Natural killer cell treated with Interleukin-12 subunit alpha and Interleukin-12 subunit beta and Interleukin-15 and Interleukin-18, amount 100 ng/mL, for 72 hours (primary cell): ENCODE measurements at places on chromosomes 12 and 14.

DNA sequence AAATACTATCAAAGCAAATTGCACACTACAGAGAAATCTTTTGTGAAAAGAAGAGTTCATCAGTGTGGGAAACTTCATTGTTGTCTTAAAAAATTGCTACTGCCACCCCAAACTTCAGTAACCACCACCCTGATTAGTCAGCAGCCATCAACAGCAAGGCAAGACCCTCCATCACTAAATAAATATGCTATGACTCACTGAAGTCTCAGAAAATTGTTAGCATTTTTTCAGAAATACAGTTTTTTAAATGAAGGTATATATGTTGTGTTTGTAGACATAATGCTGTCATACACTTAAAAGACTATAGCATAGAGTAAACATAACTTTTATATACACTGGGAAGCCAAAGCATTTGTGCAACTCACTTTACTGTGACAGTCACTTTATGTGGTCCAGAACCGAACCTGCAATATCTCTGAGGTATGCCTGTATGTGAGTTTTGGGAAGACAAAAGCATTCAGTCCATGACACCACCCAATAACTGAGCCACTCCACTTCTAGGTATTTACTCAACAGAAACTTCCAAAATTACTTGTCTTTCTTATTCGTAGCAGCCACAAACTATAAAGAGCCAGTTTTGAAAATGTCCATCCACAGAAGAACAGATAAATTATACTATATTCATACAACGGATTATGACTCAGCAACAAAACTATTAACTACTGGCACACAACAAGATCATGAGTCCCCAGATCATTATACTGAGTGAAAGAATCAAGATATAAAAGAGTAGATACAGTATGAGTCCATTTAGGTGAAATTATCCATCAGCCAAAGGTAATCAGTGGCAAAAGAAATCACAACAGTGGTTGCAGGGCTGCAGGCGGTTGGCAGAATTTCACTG lies 649.6 kb downstream of the BCL11B start:
- no peak for DNase-seq
- H3K4me1 ChIP-seq, result no peaks in the 10 kb centered on the region
- H3K27me3 ChIP-seq, result peaks cover 12% of the 10 kb centered on the region

GRCh38 chr14:55535516-55536203 lies 44.3 kb upstream of the KTN1 start:
- no peak overlapping the region for H3K27ac ChIP-seq
- peaks cover 6% of the 10 kb centered on the region for H3K36me3 ChIP-seq
- no peak overlapping the region for H3K4me3 ChIP-seq
- H3K27me3 ChIP-seq, result peaks cover 17% of the 10 kb centered on the region
- DNase-seq, result no peak

GRCh38 chr14:61502459-61503093 lies 181.2 kb downstream of the PRKCH start:
- no peak for DNase-seq
- H3K36me3 ChIP-seq, result peaks cover 19% of the 10 kb centered on the region
- H3K4me1 ChIP-seq, result peaks cover 80% of the 10 kb centered on the region
- peak overlapping the region; percentile 79 for H3K4me3 ChIP-seq
- H3K27me3 ChIP-seq, result no peaks in the 10 kb centered on the region
- H3K27ac ChIP-seq, result peak overlapping the region; percentile 99

GRCh38 chr14:83905157-83905556 lies 1624.8 kb upstream of the FLRT2 start:
- no peaks in the 10 kb centered on the region for H3K4me1 ChIP-seq
- no peak overlapping the region for H3K27ac ChIP-seq
- H3K36me3 ChIP-seq, result no peaks in the 10 kb centered on the region
- no peak for DNase-seq

- H3K36me3 ChIP-seq, result peaks cover 6% of the 10 kb centered on the region
- H3K27ac ChIP-seq, result no peak overlapping the region
- H3K4me1 ChIP-seq, result peaks cover 9% of the 10 kb centered on the region
Observed at GRCh38 chr12:50633955-50634354, 129.2 kb downstream of the DIP2B start.

DNA sequence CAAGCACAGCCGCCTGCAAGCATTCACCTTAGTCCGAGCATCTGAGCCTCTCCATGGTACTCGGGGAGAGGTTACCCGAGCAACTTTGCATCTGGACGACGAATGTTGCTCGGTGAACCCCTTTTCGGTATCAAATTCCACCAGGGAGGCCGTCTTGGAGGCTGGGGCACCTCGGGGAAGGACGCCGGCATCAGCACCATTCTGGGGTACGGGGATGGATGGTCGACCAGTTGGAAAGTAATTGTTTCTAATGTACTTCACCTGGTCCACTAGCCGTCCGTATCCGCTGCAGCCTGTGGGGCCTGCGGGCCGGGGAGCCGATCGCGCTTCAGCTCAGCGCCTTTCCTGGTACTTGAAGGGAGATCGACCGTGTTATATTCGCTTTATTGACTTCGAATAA lies 161.7 kb upstream of the RTL1 start:
- no peaks in the 10 kb centered on the region for H3K36me3 ChIP-seq
- no peak overlapping the region for H3K4me3 ChIP-seq
- H3K27me3 ChIP-seq, result peaks cover 8% of the 10 kb centered on the region
- H3K4me1 ChIP-seq, result no peaks in the 10 kb centered on the region
- no peak for DNase-seq
- H3K27ac ChIP-seq, result no peak overlapping the region

GRCh38 chr12:110780448-110780847 lies 37.8 kb upstream of the PPP1CC start:
- no peak overlapping the region for H3K27ac ChIP-seq
- no peak overlapping the region for H3K4me3 ChIP-seq
- peaks cover 5% of the 10 kb centered on the region for H3K4me1 ChIP-seq

DNA sequence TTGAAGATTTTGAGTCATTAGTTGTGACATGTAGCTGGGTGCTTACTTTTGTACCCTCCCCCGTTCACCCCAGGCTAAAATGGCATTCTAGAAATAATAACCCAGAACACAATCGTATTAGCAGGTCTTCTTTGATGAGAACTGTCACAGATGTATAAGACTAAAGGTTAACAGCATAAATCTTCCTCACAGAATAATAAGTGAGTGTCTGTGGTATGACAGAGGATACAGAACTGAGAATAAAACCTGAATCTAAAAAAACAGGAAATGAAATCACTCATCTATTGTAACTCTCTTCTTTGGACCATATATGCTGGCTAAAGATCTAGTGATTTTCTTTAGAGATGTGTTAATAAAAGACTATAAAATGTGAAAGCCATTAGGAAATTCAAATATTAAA lies 746.6 kb downstream of the LRFN5 start:
- H3K27ac ChIP-seq, result no peak overlapping the region
- no peaks in the 10 kb centered on the region for H3K27me3 ChIP-seq
- H3K4me1 ChIP-seq, result no peaks in the 10 kb centered on the region
- H3K36me3 ChIP-seq, result peaks cover 4% of the 10 kb centered on the region

DNA sequence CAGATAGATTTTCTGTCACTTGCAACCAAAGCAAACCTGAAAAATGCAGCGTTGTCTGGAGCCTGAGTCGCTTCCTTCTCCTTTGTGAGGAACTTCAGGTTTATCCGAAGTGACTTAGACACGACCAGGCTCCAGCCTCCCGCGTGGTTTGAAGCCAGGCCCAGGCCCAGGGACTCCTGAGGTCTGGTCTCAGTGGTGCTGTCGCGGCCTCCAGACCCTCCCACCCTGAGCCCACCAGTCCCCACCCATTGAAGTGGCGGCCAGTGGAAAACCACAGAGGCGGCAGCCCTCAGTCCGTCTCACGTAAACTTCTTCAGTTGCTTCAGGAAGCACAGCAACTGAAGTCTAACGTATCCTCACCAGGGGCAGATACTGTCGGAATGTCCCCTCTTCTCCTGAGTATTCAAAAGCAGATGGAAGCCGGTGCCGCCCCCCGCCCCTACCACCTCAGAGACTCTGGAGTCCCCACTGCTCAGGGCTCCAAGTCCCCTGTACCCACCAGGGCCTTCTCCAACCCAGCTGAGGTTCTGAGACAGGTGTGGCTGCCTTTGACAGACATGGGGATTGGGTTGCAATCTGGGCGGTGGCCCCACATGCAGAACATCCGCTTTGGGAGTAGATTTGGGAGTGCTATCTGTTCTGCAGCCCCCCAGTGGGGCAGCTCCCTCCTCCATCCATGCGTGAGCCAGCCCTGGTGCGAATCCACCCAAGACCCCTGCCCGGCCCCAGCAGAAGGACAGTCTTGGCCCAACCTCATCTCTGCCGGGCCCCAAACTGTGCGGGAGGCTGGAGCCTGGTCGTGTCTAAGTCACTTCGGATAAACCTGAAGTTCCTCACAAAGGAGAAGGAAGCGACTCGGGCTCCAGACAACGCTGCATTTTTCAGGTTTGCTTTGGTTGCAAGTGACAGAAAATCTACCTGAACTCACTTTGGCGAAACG lies 26.6 kb upstream of the GALNT9 start:
- no peak overlapping the region for H3K4me3 ChIP-seq
- H3K27ac ChIP-seq, result no peak overlapping the region
- no peak for DNase-seq

- no peak overlapping the region for H3K27ac ChIP-seq
- no peak for DNase-seq
- H3K36me3 ChIP-seq, result no peaks in the 10 kb centered on the region
- no peaks in the 10 kb centered on the region for H3K4me1 ChIP-seq
- H3K27me3 ChIP-seq, result peaks cover 2% of the 10 kb centered on the region
- no peak overlapping the region for H3K4me3 ChIP-seq
Observed at GRCh38 chr14:89792489-89793366, 161.8 kb downstream of the EFCAB11 start.

DNA sequence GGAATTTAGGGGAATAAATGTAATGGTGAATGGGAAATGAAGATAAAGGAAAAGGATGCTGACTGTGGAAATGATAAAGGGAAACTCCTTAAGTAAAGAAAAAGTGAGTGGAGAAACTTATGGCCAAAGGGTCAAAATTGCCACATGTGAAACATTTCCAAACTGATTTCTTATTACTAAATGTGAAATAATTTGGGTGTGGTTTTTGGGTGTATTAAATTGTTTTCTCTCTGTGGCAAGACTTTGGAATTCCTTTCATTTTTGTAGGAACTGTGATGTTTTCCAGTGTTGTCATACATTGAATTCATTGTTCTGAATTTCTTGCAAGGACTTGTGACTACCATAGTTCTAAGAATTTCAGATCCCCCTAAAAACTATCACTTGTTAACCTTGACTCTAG lies 1891.5 kb upstream of the SEL1L start:
- no peak overlapping the region for H3K4me3 ChIP-seq
- H3K4me1 ChIP-seq, result no peaks in the 10 kb centered on the region
- H3K27me3 ChIP-seq, result no peaks in the 10 kb centered on the region
- H3K27ac ChIP-seq, result no peak overlapping the region

GRCh38 chr14:98890556-98891340 lies 381.2 kb downstream of the BCL11B start:
- H3K27me3 ChIP-seq, result no peaks in the 10 kb centered on the region
- H3K36me3 ChIP-seq, result no peaks in the 10 kb centered on the region
- no peak for DNase-seq
- no peak overlapping the region for H3K27ac ChIP-seq
- no peaks in the 10 kb centered on the region for H3K4me1 ChIP-seq

- H3K4me1 ChIP-seq, result no peaks in the 10 kb centered on the region
- no peak overlapping the region for H3K4me3 ChIP-seq
- H3K36me3 ChIP-seq, result no peaks in the 10 kb centered on the region
- no peak for DNase-seq
- no peak overlapping the region for H3K27ac ChIP-seq
Observed at GRCh38 chr12:124306686-124307555, 12.0 kb downstream of the RFLNA start.

DNA sequence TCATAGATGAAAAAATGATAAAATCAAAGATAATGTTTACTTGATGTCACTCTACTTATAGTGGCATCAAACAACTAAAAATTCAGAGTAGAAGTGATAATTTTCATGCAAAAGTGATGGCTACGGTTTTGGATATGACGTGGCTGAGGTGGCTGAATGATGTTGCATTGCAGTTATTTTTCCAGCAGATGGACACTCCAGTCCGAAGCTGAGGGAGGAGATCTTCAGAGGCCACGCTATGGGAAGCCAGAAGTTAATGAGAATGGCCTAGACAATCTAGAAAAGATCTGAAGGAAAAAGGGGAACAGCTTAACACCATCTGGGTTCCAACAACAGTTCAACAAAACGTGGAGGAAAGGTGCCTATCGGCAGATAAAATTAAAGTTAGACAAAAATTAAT lies 279.8 kb downstream of the SOX5 start:
- H3K36me3 ChIP-seq, result no peaks in the 10 kb centered on the region
- no peaks in the 10 kb centered on the region for H3K4me1 ChIP-seq
- no peak for DNase-seq

- H3K4me3 ChIP-seq, result peak overlapping the region; percentile 45
- no peak for DNase-seq
- no peak overlapping the region for H3K27ac ChIP-seq
- no peaks in the 10 kb centered on the region for H3K36me3 ChIP-seq
- peaks cover 11% of the 10 kb centered on the region for H3K27me3 ChIP-seq
Observed at GRCh38 chr12:1917172-1918070, 1.0 kb downstream of the CACNA2D4 start.

- no peak overlapping the region for H3K27ac ChIP-seq
- no peaks in the 10 kb centered on the region for H3K36me3 ChIP-seq
- peaks cover 49% of the 10 kb centered on the region for H3K4me1 ChIP-seq
- DNase-seq, result no peak
Observed at GRCh38 chr12:70271025-70271424, 27.8 kb downstream of the CNOT2 start.

DNA sequence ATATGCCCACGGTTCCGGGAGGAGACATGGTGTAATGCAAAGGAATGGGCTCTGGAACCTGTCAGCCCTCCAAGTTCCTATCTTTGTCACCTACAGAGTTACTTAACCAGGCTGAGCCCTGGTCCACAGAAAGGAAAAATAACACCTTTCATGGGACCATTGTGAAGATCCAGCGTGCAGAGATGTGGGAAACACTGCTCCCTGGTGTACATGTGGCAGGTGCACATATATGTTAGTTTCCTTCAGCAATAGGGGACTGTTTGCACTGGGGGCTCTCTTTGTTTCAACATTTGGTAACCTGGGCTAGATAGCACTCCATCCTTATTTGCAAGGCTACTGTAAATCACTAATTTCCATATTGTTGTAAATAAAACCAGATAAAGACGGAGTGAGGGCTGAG lies 72.3 kb downstream of the ANO2 start:
- H3K27me3 ChIP-seq, result peaks cover 7% of the 10 kb centered on the region
- no peak for DNase-seq
- no peaks in the 10 kb centered on the region for H3K4me1 ChIP-seq
- no peaks in the 10 kb centered on the region for H3K36me3 ChIP-seq
- no peak overlapping the region for H3K27ac ChIP-seq

- peaks cover 22% of the 10 kb centered on the region for H3K4me1 ChIP-seq
- H3K36me3 ChIP-seq, result peaks cover 8% of the 10 kb centered on the region
- peak; percentile 99 for DNase-seq
- peaks cover 8% of the 10 kb centered on the region for H3K27me3 ChIP-seq
- peak within 1 kb of the TSS; percentile 89 for H3K27ac ChIP-seq
- peak within 1 kb of the TSS; percentile 91 for H3K4me3 ChIP-seq
Observed at GRCh38 chr12:6752921-6753771, at the start of gene MLF2. Gene MLF2, minus strand, starts transcription at chr12:6753141. Its CDS starts 807 bp downstream, at chr12:6752334.

DNA sequence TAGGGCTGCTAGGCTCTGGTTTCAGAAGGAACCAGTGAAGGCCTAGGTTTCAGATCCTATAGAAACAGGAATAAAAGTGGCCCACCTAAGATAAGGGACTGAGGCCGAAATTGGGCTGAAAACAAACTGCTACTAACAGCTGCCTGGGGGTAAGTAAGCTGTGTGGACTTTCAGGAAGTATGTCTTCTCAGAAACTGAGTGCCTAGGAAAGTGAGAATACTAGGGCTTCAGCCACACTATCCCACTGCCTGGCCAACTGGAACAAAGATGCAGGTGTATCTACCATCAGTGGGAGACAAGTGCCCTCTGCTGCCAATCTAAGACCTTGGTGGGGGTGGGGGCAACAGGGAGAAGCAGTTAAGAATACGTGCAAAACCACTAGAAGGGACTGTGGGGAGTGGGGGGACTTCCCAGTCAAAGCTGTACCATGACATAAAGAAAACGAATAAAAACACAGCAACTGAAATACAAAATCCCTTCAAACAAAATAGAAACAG lies 82.5 kb downstream of the MED13L start:
- DNase-seq, result peak; percentile 82
- peak overlapping the region; percentile 84 for H3K27ac ChIP-seq
- H3K36me3 ChIP-seq, result no peaks in the 10 kb centered on the region
- no peaks in the 10 kb centered on the region for H3K27me3 ChIP-seq
